AG04449 (cell line): ENCODE measurements at places on chromosomes 13 and 19.

GRCh38 chr19:50667759-50668231 lies 18.6 kb downstream of the C19orf81 start:
- DNase-seq: no peak

- DNase-seq: no peak
Observed at GRCh38 chr19:3771906-3772455, at the start of gene RAX2. Gene RAX2, minus strand, starts transcription at chr19:3772228. Its CDS starts 486 bp downstream, at chr19:3771742.

DNA sequence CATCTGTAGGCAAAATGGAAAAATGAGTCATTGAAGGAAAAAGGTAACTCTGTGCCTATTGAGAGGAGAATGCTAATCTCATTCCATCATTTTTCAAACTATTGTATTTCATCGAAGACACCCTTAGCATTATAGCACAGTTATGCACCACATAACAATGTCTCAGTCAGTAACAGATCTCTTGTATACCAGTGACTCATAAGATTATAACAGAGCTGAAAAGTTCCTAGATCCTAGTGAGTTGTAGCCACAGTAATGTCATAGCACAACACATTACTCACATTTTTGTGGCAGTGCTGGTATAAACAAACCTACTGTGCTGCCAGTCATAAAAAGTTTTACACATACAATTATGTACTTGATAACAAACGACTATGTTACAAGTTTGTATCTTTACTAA lies 1077.6 kb downstream of the DIAPH3 start:
- no peak for DNase-seq

DNA sequence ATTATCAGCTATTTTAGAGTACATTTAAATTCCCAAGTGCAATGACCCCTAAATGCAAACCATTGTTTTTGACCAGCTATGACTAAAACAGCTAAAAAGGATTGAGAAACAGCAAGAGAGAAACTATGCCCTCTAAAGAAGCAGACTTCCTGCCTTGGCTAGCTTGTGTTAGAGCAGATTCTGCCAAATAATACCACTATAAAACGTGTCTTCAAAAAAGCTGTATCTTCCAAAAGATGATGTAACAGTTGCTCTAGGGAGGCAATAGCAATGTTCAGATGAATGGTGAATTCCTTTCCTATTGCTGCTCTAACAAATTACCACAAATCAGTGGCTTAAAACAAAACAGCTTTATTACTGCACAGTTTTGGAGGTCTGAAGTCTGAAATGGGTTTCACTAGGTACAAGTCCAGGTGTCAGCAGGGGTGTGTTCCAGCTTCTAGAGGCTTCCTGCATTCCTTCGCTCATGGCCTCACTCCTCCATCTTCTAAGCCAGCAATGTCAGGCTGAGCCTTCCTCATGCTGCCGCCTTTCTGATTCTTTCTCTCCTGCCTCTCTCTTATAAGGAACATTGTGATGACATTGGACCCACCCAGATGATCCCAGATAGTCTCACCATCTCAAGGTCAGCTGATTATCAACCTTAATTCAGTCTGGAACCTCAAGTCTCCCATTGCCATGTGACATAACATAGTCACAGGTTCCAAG lies 84.5 kb downstream of the LRRC63 start:
- peak; percentile 94 for DNase-seq

DNA sequence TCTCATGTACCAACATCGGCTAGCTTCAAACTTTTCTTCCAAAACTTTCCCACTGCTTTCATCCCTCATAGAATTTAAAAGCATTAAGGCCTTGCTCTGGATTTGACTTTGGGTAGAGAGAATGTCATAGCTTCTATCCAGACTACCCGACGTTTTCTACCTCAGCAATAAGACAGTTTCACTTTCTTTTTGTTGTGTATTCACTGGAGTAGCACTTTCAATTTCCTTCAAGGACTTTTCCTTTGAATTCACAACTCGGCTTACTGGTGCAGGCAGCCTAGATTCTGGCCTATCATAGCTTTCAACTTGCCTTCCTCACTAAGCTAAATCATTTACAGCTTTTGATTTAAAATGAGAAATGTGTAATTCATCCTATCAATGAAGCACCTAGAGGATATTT lies 420.4 kb upstream of the GPC6 start:
- DNase-seq: no peak

- no peak for DNase-seq
Observed at GRCh38 chr13:103471896-103472295, 405.7 kb upstream of the SLC10A2 start.

GRCh38 chr19:56269348-56269747 lies 3.2 kb upstream of the EDDM13 start:
- DNase-seq: no peak

DNA sequence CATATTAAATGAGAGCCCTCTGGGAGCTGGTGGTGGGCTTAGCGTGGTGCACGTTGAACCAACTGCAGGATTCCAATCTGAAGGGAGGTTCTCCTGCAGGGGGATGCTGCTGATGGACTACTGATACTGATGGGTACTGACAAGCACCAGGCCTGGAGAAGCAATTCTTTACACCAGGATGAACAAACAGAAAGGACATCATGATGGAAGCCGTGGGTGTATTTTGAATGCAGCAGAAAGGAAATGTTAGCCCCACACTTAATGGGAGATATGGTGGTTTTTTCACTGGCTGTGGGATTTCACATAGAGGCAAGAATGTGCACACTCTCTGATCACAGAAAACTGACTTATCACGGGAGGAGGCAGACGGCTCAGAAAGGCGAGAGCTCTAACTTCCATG lies 299.7 kb downstream of the TEX29 start:
- DNase-seq: no peak

GRCh38 chr13:49844181-49844580 lies 51.7 kb upstream of the KPNA3 start:
- no peak for DNase-seq

- DNase-seq: no peak
Observed at GRCh38 chr19:21474671-21475181, 30.7 kb upstream of the ZNF429 start.

DNA sequence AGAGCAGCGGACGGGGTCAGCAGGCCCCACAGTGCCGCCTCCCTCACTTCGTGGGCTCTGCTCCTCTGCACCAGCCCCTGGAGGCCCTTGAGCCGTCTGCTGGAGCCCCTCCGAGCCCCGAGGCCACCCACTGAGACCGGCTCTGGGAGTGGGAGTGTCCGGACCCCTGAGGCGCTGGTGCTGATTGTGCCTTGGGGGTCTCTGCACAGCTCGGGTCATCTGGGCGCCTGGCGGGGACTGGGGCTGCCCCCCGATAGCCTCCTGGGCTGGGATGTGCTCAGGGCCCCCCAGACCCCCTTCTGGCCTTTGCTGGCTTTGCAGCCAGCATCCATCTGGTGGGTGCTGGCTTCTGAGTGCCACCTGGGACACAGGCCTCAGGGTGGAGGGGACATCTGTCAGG lies 15.4 kb downstream of the CBARP start:
- no peak for DNase-seq

DNA sequence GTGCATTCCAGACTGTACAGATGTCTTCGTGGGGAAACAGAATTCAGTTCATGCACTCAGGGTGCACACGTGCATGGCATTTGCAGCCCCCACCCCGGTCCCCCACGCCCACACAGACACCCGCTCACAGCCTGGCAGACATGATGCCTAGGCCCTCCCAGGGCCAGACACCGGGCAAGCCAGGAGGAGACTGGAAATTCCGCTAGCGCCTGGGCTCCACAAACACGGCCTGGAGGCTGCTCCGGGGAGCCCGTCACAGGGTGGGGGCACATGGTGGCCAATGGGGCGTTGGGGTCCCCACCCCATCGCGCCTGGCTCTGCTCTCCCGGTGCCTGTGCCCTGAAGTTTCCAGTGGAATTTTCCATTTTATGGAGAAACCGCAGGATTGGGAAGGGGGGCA lies 3.6 kb downstream of the CILP2 start:
- no peak for DNase-seq

DNA sequence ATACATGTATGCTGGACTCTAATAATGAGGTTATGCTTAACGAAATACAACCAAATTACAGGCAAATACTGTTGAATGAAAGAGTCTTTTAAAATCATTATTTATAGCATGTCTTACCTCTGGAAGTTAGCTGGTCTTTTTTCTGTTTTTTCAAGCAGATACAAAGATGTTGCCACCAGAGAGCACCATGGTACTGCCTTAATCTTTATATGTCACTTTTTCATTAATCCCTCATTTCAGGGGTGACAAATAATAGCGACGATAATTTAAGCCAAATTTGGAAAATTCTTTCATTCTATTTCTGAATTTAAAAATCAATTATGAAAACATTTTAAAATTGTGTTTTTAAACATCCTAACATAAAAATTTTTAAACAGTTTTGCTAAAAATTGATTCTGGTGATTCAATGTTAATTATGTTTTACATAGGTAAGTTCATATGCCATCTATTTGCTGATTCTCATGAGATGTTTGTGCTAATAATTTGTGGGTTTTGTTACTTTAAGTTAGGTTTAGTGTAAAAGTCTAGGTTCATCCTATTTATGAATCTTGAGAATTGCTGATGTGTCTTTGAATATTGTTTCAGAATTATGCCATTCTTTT lies 379.3 kb upstream of the SGCG start:
- DNase-seq: no peak

GRCh38 chr19:51375504-51376221 lies 3.2 kb upstream of the NKG7 start:
- no peak for DNase-seq

DNA sequence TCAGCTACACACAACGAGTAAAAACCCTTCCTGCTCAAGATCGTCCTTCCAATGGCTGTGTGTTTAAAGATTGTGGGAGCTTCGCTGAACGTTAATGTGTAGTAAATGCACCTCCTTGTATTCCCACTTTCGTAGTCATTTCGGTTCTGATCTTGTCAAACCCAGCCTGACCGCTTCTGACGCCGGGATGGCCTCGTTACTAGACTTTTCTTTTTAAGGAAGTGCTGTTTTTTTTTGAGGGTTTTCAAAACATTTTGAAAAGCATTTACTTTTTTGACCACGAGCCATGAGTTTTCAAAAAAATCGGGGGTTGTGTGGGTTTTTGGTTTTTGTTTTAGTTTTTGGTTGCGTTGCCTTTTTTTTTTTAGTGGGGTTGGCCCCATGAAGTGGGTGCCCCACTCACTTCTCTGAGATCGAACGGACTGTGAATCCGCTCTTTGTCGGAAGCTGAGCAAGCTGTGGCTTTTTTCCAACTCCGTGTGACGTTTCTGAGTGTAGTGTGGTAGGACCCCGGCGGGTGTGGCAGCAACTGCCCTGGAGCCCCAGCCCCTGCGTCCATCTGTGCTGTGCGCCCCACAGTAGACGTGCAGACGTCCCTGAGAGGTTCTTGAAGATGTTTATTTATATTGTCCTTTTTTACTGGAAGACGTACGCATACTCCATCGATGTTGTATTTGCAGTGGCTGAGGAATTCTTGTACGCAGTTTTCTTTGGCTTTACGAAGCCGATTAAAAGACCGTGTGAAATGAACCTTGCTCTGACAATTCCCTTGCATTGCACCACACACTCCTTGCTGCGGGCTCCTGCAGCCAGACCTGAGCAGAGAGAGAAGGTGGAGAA lies 2.7 kb upstream of the FAM174C start:
- DNase-seq: no peak

GRCh38 chr19:55600662-55601028 lies 557 bp downstream of the ZNF524 start:
- DNase-seq: no peak

DNA sequence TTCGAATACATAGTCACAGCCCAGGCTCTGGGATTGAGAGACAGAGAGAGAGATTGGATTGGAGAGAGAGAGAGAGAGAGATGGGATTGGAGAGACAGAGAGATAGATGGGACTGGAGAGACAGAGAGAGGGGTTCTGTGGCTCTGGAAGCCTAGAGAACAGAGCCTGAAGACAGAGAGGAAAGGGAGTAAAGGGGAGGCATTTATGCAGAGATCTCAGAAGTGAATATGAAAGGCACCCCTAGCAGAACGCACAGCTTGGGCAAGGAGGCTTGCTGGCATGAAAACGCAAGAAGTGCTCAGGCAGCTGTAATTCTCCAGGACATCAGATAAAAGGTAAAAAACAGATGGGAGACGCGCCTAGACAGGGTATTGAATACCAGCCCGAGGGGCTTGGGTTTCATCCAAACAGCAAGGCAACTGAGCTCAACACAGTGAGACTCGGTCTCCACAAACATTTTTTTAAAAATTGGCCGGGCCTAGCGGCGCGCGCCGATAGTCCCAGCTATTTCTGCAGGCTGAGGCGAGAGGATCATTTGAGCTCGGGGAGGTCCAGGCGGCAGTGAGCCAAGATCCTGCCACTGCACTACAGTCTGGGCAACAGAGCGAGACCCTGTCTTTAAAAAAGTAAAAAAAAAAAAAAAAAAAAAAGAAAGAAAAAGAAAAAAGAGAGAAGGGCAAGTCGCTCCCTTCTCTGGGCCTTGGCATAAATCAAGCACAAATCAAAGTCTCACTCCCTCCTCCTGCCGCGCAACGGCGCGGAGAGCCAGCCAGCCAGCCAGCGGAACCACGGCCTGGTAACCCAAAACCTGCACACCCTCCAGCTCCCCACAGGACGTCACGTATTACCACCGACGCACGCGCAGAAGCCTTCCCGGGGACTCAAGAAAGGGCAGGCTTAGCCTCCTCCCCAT lies 774 bp upstream of the PPP2R1A start:
- no peak for DNase-seq

GRCh38 chr19:8307400-8307964 lies 676 bp downstream of the CD320 start:
- no peak for DNase-seq

DNA sequence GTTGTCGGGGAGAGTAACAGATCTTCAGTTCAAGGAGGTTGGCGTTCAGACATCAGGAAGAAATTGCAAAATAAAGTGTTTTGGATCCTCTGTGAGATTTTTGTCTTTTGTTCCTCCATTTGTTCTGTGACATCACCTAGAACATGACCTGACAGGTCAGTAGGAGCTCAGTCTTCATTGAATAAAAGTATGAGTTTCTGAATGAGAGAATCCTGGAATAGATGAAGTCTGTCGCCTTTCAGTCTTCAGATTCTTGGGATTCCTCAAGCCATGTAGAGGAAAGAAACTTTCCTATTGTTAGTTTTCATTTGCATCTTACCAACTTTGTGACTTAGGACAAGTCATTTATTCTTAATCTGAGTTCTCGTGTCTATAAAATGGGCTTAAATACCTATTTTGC lies 14.4 kb downstream of the ARHGAP35 start:
- no peak for DNase-seq
